CD4-positive, alpha-beta T cell treated with Interleukin-2 at 100 ng/mL for 4 hours (primary cell): ENCODE measurements at places on chromosomes 5 and 9.

- DNase-seq: no peak
These were observed 122.1 kb downstream of the GABRG2 start for GRCh38 chr5:162189719-162190118.

DNA sequence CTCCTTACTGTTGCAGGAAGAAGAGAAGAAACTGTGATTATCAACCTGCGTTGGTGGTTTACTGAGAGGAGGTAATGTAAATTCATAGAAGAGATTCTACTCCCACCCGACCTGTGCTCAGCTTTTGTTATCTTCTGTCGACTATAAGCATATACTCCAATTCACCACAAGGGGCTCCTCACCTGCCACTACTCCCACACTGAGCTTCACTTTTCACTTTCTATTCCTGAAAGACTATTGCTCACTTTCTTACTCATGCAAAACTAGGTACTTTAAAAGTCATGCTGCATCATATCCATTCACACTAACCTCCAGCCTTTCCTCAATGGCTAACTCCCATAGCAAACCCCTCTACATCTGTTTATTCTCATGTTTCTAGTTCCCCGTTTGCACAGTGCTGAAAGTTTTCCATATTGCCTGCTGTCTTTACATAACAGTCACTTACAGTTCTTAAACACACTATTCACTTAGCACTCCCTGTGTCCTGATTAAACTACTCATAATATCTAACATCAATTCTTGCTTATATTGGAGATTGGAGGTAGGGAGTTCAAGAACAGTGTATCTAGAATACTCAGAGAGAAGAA lies 1062.6 kb downstream of the NR2F1-AS1 start:
- DNase-seq: no peak

DNA sequence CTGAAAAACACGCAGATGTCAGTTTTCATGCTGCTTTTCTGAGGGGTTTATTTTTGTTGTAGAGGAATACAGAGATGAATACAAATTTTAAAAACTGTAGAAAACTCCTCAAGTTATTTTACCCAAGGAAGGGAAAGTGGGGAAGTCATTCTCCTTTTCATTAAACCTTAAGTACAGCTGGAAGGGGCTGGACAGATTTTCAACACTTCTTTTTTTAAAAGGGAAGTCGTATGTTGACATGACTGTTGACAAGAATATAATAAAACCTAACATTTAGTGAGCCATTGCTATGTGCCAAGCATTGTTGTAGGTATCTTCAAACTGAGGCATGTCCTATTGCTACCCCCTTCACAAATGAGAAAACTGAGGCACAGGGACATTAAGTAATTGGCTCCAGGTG lies 235.7 kb upstream of the ELL2 start:
- no peak for DNase-seq

DNA sequence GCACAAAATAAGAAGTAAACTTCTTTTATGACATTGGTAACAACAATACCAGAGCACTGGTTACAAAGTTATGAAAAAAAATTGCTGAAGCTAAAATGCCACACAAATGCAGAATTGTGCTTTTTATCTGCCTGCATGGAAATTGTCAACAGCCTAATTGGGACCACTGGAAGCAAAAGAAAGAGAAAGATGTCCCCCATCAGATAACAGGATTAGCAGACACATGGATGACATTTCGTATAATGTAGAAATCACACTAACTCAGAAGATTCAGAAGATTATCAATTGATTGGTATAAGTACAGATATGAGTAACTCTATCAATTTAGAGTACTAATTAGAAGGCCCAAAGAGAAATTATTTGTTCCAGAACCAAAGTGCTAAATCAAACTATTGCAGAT lies 19.1 kb upstream of the FRMD3 start:
- no peak for DNase-seq

DNA sequence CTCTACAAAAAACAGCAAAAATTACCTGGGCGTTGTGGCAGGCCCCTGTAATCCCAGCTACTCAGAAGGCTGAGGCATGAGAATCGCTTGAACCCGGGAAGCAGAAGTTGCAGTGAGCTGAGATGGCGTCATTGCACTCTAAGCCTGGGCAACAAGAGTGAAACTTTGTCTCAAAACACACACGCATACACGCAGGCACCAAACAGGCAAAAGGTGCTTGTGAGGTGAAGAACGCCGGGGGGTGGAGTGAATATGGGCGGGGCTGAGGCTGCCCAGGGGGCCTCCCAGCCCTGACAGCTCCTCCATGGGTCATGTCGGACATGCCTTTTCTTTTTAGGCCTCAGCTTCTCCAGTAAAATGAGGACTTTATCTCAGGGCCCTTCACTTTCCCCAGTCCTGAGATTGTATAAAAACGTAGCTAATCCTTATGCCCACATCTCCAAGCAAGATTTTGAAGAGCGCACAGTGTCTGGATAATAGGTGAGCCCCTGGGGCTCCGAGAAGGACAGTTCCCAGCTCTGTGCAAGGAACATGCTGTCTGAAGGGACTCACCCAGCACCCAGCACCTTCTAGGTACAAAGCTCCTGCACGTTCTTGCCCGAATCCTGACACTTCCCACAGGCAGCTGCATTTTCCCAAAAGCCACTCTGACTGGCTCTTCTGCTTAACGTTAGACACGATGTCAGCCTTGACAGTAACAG lies 168.3 kb downstream of the COL23A1 start:
- no peak for DNase-seq

DNA sequence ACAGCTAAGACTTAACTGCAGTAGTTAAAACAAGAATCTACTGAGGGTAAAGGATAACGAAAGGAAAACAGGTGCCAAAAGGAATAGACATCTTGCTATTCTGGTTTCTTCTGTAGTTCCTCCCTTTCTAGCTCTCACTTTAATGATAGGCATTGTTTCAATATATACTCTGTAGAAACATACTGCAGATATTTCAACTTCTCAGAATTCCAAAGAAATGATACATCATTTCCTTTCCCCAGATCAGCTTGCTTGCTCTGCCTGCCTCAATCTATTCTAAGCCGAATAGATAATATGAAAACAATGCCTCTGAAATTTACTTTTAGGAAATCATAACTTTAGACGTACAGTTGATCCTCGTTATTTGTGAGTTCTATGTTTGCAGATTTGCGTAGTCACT lies 46.3 kb downstream of the ACO1 start:
- no peak for DNase-seq
